ENCODE measurements at places on chromosomes 1 and 21.

GRCh38 chr1:66240491-66241484 lies 293.2 kb upstream of the SGIP1 start:
- no peak for DNase-seq

GRCh38 chr1:80349218-80349617 lies 1342.7 kb upstream of the ADGRL4 start:
- no peak for DNase-seq

GRCh38 chr1:160623227-160623633 lies 23.6 kb downstream of the SLAMF1 start:
- DNase-seq = no peak

DNA sequence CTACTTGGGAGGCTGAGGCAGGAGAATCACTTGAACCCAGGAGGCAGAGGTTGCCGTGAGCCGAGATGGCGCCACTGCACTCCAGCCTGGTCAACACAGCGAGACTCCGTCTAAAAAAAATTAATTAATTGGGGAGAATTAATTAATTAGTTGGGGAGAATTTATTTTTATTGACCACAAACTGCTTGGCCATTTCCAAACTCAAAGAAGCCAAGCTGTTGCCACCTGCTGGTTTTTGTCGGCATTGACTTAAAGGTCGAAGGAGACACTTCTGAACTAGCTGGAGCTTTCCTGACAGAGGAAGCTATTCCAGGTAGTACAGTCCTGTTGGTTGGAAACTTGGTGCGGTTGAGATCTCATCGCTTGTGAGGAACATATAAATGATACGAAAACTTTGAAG lies 13.1 kb downstream of the MAP1LC3C start:
- DNase-seq = no peak

- peak; percentile 87 for DNase-seq
Observed at GRCh38 chr1:116066868-116067565, 44.2 kb upstream of the MAB21L3 start.

- DNase-seq = no peak
Observed at GRCh38 chr1:168555508-168556046, 11.8 kb upstream of the XCL2 start.

- no peak for DNase-seq
Observed at GRCh38 chr1:17200246-17200645, 4.7 kb upstream of the PADI1 start.

DNA sequence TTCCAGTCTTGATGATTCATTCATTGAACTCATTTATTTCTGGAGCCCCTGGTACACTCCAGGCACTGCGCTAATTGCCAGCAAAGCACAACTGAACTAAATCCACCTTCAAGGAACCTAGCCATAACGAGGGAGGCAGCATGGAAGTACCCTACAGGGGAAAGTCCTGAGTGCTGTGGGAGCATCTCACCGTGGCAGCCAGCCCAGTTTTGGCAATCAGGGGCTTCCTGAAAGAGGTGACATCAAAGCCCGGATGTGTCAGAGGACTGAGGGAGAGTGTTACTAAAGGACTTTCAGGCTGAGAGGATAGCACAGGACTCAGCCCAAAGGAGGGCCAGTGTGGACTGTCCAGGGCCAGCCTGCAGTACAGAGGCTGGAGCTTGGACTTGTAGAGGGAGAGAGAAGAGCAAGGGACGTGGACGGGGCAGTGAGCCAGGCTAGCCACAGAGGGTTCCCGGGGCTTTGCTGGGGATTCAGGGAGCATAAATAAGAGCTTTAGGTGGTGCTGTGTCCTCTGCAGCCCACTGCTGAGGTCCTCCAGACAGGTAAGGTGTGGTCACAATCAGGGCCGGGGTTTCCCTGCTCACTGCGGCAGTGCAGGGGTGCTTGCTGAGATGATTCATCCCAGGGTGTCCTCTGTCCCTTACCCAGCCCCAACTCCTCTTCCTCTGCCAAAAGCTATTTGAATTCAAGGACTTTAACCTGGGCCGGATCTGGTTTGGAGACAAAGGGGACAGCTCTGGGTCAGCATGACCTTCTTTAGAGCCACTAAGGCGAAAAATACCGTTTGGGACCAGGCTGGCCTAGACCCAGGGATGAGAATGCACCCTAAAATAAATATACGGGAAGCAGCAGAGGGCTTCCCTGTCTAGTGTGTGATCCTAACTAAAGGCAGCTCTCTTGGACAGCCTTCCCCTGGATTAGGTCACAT lies 128.3 kb downstream of the EDEM3 start:
- DNase-seq = no peak

GRCh38 chr1:184507604-184508280 lies 120.9 kb downstream of the C1orf21 start:
- no peak for DNase-seq

DNA sequence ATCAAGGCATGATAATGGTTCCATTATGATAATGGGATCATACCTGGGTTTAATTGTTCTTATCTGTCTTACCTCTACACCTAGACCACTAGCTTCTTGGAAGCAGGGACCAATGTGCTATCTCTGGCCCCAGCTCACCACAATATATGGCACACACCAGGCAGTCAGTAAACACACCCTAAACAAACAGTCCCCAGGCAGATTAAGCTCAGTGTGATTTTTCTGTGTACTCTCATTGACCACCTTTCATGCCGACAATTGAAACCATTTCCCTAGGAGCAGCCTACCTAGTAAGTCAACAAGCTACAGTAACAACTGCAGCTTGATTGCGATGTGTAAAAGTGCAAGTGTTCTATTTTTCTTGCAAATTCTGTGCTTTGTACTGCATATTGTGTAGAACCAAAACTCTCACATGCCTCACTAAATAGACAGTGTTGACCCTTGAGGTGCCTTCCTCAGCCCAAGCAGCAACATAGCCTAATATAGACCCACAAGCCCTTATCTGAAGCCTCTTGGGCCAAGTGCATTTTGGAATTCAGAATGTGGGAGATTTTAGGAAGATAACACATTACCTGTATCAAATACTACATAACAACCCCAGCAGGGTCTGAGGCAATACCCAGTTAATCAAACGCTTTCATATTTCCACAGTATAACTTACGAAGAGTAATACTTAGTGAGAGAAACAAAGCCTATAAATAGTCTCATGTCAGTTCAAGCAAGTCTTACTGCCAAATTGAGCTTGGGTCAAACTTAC lies 32.0 kb downstream of the INPP5B start:
- DNase-seq = no peak

- no peak for DNase-seq
Observed at GRCh38 chr1:86953167-86953566, 38.7 kb downstream of the HS2ST1 start.

GRCh38 chr1:37078866-37079265 lies 44.6 kb upstream of the GRIK3 start:
- no peak for DNase-seq

- DNase-seq = no peak
Observed at GRCh38 chr1:22216210-22216883, 73.5 kb upstream of the WNT4 start.

- peak; percentile 54 for DNase-seq
Observed at GRCh38 chr21:15483138-15483780, 246.5 kb upstream of the USP25 start.

DNA sequence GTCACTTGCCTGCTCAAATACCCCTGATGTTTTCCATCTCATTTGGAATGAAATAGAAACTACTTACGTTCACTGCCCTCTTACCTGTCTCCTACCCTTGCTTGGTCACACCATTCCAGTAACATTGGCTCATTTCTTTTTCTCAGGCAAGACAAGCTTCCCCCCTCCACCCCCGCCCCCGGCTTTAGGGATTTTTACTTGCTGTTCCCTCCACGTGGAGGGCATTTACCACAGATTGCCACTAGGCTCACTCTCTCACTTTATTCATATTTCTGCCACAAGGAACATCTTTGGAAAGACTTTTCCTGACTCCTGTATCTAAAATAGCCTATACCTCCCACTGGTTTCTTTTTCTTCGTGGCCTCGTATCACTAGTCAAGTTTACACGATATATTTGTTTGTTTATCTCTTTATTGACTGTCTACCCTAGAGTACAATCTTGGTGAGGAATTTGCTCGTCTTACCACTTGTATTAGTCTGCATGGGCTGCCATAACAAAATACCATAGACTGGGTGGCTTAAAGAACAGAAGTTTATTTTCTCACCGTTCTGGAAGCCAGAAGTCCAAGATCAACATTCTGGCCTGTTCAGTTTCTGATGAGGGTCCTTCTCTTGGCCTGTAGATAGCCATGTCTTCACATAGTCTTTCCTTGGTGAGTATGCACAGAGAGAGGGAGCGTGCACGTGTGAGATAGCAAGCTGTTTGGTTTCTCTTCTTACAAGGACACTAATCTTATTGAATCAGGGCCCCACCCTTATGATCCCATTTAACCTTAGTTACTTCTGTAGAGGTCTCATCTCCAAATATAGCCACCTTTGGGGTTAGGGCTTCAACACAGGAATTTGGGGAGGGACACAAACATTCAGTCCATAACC lies 126.2 kb downstream of the NRDC start:
- DNase-seq = no peak

DNA sequence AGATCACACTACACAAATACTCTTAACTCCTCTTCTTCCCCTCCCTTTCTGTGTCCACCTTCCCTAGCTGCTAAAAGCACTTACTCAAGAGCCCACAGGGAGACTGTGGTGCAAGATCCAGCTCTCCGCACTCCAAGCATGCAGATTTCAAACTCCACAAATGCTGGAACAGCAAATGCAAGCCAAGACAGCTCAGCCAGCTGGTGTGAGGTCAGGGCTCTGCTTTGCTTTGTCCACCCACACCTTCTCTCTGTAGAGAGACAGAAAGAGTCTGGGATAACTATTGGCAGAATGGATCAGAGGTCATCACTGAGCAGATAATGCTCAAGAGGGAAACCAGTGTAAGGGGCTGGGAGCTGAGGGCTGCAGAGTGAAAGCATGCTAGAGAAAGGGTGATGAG lies 45.2 kb upstream of the DPT start:
- DNase-seq = peak; percentile 6

DNA sequence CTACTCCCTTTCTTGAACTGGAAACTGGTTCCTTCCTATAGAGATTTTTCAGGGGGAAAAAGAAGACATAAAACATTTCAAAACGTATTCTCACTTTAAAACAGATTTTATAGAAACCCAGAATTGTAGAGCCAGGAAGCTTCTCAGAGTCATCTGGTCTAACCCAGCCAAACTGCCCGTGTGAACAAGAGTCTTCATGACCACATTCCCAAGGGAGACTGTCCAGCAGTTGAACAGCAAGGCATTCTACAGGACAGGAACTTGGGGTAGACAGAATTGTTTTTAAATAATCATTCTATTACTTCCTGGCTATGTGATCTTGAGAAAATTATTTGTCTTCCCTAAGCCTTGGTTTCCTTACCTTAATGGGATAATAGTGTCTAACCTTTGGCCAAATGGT lies 163.5 kb upstream of the IVNS1ABP start:
- no peak for DNase-seq

GRCh38 chr1:27891196-27891889 lies 19.0 kb downstream of the THEMIS2 start:
- no peak for DNase-seq

GRCh38 chr1:86811142-86811924 lies 102.6 kb downstream of the SELENOF start:
- no peak for DNase-seq

GRCh38 chr1:71522721-71523120 lies 441.9 kb upstream of the ZRANB2 start:
- no peak for DNase-seq

DNA sequence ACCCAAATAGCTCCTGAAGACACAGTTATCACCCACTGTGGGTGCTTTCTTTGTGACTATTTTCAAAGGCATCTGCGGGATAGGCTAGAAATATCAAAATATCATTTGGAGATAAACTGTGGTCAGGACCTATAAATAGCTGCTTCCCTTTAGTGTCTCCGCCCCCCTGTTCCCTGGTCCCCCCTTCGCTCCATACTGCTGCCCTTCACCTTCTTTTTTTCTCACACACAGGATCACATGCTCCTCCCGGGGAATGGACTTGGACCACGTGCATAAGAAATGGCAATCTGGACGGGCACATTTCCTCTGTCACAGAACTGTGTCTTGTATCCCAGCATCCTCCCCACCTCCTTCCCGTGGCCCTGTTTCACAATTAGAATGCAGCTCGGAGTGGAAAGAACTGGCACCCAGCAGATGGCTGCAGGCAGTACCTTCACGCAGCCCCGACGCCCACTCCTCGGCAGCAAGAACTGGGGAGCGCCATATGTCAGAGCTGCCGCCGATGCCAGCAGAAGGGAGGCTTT lies 68.8 kb upstream of the SSX2IP start:
- no peak for DNase-seq

Measured in fibroblast of skin of left biceps (primary cell).